ENCODE measurements at places on chromosomes 13 and 19. TPM values are rescaled to one million over a fixed set of nuclear protein-coding genes. Genes with fewer than 3 reads are reported as not detected.

Gene KIR2DL1
- total RNA-seq = 0.38 TPM

Gene CCL25
- total RNA-seq = 1.3 TPM

Gene POSTN
- total RNA-seq = 1.6 TPM

Gene CFAP97D2
- not detected for total RNA-seq

Gene WDR62
- total RNA-seq = 7.9 TPM

Gene MED29
- 29.5 TPM for total RNA-seq

Gene GRIK5
- 19.1 TPM for total RNA-seq

Gene SOHLH2
- not detected for total RNA-seq

Gene FUT1
- total RNA-seq = 0.38 TPM

Gene SLAIN1
- 49.1 TPM for total RNA-seq

Gene JSRP1
- 2.0 TPM for total RNA-seq

Gene SYNGR4
- total RNA-seq = not detected

Gene KLF1
- 0.22 TPM for total RNA-seq

Gene USP12
- 18.1 TPM for total RNA-seq

Gene CCDC194
- total RNA-seq = 0.23 TPM

All from motor neuron (in vitro differentiated cells).